ENCODE measurements at places on chromosomes 13 and 19.

- DNase-seq, result no peak
Measured at GRCh38 chr13:76865996-76866503, 20.2 kb downstream of the KCTD12 start.

- DNase-seq, result no peak
Measured at GRCh38 chr13:29125934-29126424, 305.8 kb downstream of the MTUS2 start.

- peak; percentile 60 for DNase-seq
Measured at GRCh38 chr13:51849145-51850101, 4.4 kb upstream of the TMEM272 start.

GRCh38 chr19:40177286-40178070 lies 13.7 kb upstream of the MAP3K10 start:
- no peak for DNase-seq
